GM12892 (cell line): ENCODE measurements at places on chromosomes 2 and 18.
A peak's percentile ranks its signal among the peaks of the same experiment; 100 is the strongest.

- DNase-seq, result no peak
Measured at GRCh38 chr18:44325903-44326635, 354.6 kb upstream of the SETBP1 start.

GRCh38 chr2:3246928-3247714 is 130.5 kb downstream of the EIPR1 start:
- DNase-seq, result no peak

DNA sequence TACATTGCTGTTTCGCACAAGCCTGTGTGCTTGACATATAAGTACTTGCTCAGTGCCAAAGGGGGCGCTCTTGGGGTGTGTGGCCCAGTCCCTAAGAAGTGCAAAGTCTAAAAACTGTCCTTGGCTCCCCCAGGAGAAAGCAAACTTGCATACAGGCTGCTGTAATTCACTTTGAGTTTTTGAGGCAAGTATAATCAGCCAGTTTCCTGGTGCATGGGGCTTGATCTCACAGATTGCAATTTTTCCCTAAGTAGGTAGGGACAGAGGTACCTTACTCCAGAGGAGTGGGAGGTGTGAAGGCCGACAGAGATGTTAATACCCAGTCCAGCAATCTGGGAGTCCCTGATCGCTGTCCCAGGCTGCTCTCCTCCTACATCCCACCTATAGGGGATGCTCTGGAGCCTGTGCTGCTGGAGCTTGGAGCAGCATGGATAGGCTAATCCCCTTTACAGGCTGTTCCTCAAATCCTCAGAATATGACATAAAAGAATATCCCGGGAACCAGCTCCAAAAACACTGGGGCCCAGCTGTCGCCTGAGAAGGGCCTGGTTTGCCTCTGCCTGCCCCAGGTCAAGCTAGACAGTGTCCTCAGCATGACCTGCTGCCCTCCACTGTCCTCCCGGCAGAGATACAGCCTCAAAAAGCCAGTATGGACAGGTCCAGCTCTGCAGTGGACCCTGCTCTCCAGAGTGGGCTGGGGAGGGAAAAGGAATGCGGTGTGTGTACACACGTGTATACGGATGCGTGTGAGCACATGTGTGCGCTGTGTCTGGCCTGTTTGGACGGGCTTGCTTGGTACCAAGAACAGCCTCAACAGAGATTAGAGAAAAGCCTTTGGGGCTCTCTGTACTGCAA is 136.5 kb upstream of the HAAO start:
- DNase-seq, result no peak

DNA sequence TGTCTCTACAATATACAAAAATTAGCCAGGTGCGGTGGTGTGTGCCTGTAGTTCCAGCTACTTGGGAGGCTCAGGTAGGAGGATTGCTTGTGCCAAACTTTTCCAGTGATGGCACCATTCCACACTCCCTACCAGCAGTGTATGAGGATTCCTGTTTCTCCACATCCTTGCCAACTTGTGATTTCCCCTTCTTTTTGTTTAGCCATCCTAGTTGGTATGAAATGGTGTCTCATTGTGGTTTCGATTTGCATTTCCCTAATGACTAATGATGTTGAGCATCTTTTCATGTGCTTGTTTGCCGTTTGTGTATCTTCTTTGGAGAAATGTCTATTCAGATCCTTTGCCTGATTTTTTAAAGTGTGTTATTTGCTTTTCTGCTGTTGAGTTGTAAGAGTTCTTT is 41.0 kb downstream of the EPB41L5 start:
- DNase-seq, result no peak

DNA sequence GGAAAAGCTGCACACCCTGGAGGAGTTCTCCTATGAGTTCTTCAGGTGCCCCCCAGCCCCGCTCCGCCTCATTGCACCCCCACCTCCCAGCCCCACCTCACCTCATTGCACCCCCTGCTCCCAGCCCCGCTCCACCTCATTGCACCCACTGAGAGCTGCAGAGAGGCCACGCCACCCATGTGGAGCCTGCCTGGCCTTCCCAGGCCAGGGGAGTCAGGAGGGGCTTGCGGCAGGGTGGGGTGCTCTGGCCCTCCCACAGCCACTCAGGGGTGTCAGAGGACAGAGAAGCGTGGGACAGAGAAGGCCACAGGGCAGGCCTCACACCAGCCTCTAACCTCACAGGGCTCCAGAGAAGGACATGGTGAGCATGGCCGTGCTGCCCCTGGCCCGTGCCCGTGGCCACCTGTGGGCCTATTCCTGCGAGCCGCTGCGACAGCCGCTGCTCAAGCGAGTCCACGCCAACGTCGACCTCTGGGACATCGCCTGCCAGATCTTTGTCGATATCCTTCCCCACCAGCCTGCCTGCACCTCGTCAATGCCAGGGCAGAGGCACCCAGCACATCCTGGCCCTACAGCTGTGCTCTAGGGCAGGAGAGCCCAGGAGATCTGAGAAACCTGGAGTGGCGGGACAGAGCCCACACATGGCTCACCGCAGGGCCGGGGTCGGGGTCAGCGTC is 15.0 kb upstream of the GPR17 start:
- DNase-seq, result no peak

- DNase-seq, result peak; percentile 68
Measured at GRCh38 chr2:239369631-239370161, 31.1 kb downstream of the HDAC4 start.

DNA sequence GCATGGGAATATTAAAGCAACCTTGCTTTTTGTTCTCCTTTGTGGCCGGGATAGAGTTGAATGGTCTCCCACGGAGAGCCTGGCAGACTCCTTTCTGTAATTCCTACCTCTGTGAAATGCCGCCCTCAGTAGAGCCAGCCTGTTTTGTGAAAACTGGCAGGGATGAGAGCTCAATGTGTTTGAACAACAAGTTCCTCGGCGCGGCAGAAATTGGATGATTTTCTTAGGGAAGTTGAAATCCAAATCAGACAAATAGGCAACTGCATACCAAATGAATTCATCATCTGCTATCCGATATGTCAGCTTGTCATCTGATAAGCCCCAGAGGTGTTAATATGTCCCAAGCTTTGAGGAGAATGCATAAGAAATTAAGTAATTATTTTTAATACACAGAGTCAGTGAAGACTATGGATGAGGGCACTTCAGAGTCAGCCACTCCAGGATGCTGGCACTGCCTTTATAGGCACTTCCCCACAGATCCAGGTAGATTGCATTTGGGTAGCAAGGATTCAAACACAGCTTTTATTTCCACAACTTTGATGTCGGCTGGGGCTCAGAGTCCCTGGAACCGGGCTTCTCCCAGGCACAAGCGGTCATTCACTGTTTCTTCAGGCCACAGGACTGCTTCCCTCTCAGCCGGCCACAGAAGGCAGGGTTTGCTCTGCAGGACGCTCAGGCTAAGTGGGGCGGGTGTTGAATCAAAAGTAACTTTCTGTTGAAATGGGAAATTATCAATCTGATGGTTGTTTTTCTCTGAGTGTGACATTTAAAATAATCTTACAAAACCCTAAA is 82.8 kb upstream of the REV1 start:
- no peak for DNase-seq

DNA sequence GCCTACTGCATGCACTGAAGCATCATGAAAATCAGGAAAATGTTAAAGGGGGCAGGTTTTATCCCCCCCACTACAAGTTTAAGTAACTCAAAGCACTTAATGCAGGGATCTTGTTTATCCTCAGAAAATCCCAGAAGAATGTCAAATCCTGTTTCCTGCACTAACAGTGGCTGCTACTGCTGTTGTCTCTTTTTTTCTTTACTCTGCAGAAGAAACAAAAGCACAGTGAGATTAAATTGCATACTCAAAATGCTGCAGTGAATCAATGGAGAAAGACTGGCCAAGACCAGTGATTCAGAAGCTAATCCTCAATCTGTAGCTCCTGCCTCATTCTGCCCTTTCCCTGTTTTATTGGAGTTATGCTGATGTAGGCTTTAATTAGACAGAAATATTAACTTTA is 332.3 kb upstream of the FIGN start:
- DNase-seq, result no peak

- no peak for DNase-seq
Measured at GRCh38 chr18:34600158-34600557, 109.9 kb upstream of the DTNA start.

- DNase-seq, result no peak
Measured at GRCh38 chr18:36663312-36663711, 165.5 kb downstream of the TPGS2 start.
